Occipital lobe (tissue), 3 donors: ENCODE measurements at places on chromosomes 5 and 9.

- no peak for DNase-seq
Measured at GRCh38 chr5:127369796-127370195, 79.2 kb downstream of the MEGF10 start.

- no peak for DNase-seq
Measured at GRCh38 chr9:130768265-130768664, 66.8 kb upstream of the ABL1 start.

GRCh38 chr9:19701274-19701673 lies 87.6 kb downstream of the SLC24A2 start:
- no peak for DNase-seq

GRCh38 chr9:89405826-89406225 lies 87.5 kb downstream of the SECISBP2 start:
- DNase-seq, result no peak

DNA sequence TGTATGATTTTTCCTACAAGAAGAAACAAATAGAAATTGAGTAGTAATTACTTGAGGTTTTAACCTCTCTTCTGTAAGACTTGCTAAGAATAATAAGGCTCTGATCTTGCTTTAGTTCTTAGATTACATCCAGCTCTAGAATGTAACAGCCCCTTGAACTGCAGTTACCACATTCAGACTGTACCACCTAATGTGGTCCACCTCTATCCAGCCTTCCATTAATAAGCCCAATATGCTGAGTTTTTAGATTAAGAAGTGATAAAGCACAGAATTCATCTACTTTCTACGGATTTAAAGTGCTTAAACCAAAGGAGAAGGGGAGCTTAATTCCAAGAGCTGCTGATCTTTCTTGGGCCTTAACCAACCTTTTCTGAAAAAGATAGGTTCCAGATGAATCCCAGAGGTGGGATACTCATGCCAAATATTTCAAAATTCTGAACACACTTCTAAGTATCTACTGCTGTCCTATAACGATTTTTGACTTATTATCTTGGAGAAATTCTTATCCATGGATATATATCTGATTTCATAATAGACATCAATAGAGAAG lies 131.5 kb downstream of the ZNF608 start:
- DNase-seq, result no peak

DNA sequence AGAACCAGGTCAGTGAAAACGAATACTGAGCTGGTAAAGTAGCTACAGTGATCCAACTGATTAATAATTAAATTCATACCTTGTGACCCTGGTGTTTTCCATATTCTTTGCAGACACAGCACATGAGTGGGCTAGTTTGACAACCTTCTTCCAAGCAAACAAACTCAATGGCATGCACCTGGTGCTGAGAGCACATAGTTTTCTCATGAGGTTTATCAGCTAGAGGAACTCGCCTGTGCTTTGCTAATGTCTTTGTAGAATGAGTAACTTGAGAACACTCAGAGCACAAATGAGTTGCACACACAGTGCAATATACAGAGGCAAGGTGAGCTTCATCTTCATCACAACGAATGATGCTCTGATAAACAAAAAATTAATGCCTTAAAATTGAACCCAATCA lies 12.6 kb downstream of the TRIM23 start:
- DNase-seq, result no peak

DNA sequence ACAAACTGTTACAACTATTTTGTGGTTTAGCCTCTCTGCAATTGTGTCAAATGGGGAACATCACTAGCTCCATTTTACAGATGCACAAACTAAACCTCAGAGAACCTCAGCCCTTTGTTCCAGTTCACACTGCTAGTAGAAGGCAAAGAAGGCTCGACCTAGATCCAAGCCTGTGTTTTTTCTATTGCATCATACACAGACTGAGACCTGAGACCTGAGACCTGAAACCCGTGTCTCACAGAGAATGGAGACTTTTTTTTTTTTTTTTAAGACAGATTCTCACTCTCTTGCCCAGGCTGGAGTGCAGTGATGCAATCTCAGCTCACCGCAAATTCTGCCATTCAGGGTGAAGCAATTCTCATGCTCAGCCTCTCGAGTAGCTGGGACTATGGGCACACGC lies 120.8 kb downstream of the GALNT10 start:
- DNase-seq, result no peak

DNA sequence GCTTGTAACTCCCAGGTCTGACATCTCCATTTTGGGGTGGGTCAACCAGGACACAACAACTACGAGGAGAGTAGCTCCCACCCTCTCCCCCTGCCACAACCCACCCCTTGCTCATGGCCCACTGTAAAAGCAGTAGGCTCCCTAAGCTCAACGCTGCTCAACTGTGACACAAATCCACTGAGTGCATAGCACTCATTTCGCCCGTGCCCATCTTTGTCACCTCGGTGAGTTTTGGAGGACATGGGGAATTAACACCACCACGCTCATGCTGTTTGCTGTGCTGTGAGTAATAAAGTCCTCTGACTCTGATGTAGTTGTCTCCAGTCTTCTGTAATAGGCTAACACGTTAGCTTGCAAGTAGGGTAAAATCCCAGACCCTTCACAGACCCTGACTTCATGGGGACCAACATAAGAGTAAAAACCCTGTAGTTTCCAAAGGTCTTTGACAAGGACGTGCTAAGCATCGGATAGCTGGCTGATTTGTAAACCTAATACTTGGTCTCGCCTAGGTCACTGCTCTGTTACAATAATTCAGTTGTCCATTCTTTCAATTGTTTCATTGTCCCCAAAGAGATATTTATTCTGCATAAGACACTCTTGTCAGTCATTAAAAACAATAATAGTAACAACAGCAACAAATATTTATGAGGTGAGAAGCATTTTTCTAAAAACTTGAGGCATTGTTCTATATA lies 7.7 kb downstream of the PLGRKT start:
- no peak for DNase-seq

GRCh38 chr5:154873791-154874331 lies 15.4 kb downstream of the CNOT8 start:
- DNase-seq, result no peak

- DNase-seq, result no peak
Measured at GRCh38 chr9:134236001-134236421, 71.6 kb upstream of the RNU6ATAC start.

- no peak for DNase-seq
Measured at GRCh38 chr5:138640646-138641254, 65.5 kb upstream of the HSPA9 start.

- DNase-seq, result no peak
Measured at GRCh38 chr5:535846-536698, 11.8 kb upstream of the SLC9A3 start.

DNA sequence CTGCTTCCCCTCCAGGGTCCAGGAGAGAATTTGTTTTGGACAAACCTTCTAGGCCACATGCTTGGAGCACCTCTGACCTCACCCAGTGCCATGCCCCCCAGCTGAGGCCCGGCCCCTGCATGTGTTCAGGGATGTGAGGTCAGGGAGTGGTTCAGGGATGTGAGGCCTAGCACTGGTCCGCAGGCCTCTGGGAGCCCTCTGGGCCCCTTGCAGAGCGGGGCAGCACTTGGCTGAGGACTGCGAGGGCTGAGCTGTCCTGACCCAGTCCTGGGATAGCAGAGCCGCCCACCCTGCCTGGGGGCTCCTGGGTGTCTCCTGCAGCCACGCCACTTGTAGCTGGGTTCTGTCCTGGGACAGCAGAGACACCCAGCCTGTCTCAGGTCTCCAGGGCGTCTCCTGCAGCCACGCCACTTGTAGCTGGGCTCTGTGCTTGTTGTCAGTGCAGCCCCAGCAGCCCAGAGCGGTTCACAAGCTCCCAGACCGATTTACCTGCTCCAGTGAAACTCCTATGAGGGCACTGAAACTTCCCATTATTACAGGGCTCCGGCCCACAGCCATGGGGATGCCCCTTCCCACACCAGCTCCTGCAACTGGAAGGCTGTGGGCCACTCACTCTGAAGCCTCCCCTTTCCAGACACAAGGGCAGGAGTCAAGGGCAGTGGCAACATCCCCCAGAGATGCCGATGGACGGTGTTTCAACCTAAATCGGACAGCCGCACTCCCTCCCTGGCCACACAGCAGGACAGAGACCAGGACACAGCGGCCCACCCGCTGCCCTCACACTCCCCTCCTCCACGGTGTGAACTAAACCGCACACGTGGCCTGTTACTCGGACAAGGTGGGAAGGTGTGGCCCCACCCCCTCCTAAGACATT lies 5.4 kb upstream of the CEP72 start:
- no peak for DNase-seq

DNA sequence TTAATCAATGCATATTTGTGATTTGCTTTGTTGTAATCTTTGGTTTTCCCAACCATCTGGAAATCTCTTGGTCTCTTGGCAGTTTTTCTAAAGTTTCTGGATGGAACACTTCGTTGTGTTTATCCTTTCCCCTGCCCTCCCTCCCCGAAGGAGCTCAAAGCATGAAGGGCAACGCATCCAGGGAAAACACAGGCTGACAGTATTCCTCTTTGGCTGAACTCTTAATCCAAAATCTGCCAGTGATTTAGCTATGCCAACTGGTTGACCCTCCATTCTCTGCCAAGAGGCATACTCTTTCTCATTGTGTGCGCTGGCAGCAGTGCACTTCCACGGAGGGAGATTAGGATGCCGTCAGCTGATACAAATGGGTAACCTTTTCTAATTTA lies 20.5 kb downstream of the ZBTB34 start:
- no peak for DNase-seq

- DNase-seq, result no peak
Measured at GRCh38 chr9:122031157-122031556, 62.0 kb downstream of the TTLL11 start.

- no peak for DNase-seq
Measured at GRCh38 chr5:169941542-169941941, 38.8 kb downstream of the INSYN2B start.

DNA sequence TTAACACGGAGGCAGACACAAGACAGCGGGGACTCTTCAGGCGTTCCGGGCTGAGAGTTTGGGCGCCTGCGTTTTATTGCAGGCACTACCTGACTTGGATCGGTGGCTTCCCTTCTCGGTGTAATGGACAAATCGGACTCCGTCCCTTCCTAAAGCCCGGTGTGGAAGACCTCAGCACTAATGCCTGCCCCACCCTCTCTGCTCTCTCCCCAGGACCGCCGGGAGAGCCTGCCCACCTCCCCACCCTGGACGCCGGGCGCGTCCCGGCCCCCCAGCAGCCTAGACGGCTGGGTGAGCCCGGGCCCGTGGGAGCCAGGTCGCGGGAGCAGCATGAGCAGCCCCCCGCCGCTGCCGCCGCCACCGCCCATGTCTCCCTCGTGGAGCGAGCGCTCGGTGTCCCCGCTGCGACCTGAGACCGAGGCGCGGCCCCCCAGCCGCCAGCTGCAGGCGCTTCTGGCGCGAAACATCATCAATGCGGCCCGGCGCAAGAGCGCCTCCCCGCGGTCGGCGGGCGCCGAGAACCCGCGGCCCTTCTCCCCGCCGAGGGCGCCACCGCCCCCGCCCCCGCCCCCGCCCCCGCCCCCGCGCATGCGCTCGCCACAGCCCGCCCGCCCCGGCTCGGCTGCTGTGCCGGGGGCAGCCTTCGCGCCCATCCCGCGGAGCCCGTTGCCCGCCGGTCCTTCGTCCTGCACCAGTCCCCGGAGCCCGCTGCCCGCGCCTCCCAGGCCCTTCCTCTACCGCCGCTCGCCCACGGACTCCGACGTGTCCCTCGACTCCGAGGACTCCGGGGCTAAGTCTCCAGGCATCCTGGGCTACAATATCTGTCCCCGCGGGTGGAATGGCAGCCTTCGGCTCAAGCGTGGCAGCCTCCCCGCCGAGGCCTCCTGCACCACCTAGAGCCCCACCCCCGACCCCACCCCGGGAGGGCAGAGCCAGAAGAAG lies 4.6 kb upstream of the MYOZ3 start:
- DNase-seq, result peak; percentile 61

GRCh38 chr9:20770947-20771346 lies 86.9 kb downstream of the FOCAD start:
- DNase-seq, result no peak

- DNase-seq, result no peak
Measured at GRCh38 chr5:104361932-104362331, 799.3 kb upstream of the NUDT12 start.
